ENCODE measurements at places on chromosomes 16 and 17.
A peak's percentile ranks its signal among the peaks of the same experiment; 100 is the strongest.

DNA sequence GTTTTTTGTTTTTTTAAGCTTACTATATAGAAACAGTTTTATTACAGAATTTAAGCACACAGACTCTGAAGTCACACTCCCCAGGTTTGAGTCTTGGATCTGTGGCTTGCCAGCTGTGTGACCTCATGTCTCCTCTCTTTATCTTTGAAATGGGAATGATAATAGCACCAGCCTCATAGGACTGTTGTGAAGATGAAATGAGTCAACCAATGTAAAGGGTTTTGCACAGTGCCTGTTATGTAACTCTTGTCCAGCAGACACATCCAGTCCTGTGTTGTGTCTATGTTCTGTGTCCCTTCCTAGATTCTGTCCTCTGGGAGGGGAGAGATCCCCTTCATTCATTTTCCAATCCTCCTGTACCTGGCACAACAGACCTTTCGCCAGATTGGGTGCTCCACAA is 3.1 kb upstream of the CPD start:
- DNase-seq = no peak

DNA sequence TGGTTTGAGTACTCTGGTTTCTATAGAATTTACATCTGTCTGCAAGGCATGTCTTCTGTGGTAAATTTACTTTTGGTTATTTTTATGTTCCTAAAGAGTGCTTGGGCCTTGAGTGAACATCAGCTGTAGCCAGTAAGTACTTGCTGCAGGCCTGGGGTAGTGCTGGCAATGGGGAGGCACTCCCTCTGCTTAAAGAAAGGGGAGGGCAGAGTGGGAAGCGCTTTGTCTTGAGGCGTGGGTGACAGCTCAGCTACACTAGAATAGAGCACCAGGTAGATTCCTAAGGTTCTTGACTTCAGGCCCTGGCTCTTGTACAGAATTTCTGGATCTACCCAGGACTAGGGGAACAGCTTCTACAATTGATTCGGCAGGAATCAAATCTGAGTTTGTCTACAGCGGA is 50.6 kb downstream of the MPHOSPH6 start:
- no peak for DNase-seq

- DNase-seq = no peak
These were observed 1.1 kb downstream of the CHRNE start for GRCh38 chr17:4901648-4902344.

DNA sequence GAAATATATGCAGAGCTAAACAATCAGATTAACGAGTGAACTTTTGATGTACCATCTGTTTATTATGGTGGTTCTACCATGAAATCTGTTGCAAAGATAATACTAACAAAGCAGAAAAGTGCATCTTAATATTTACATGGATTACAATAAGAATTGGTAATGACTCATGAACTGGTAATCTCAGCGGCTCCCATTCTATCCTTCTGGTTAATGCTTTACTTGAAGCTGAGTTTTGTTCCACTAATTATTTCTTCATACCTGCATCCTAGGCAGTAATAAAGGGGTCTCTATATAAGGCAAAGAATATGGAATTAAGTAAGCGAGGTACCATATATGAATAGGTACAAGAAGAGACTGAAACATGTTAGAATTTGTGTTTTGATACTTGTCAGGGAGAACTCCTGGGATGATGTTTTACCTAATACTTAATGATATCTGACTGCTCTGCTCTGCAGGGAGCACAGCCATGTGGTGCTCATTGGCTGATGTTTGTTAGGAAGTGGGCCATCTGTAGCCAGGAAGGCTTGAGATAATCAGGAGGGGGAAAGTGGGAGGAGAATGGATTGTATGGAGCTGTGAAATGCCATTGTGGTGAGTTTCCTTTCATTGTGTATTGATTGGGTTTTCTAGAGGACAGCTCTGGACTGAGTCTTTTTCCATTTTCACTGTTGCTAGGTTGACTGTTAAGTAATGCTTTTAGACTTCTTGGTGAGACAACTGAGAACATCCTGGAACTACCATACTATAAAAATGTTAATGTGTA is 52.6 kb downstream of the MAP2K6 start:
- DNase-seq = no peak

- no peak for DNase-seq
These were observed 57.9 kb upstream of the FOXF1 start for GRCh38 chr16:86452451-86452850.

DNA sequence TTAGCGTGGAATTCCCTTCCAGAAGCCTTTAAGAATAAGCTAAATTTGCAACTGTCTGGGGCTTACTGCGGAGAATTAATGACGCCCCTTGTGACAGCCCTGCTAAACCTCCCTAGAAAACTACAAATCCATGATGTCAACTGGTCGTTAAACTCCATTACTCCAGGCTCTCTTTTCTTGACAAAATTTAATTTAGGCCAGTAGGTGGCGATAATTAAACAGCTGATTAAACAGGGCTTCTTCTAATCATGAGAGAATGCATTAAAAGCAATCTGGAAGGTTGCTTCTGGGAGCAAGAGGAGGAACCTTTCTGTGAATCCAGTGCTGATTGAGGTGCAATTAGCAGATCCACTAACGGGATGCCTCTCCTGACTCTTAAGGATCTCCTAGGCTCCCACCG is 8.1 kb upstream of the NLRP1 start:
- DNase-seq = no peak

- DNase-seq = no peak
These were observed 26.9 kb upstream of the ZC3H18 start for GRCh38 chr16:88543230-88543813.

- peak; percentile 85 for DNase-seq
These were observed at the start of gene SPHK1 for GRCh38 chr17:76384222-76384986. SPHK1 (plus strand) TSS chr17:76384609; CDS start chr17:76385645, 1,036 bp downstream.

DNA sequence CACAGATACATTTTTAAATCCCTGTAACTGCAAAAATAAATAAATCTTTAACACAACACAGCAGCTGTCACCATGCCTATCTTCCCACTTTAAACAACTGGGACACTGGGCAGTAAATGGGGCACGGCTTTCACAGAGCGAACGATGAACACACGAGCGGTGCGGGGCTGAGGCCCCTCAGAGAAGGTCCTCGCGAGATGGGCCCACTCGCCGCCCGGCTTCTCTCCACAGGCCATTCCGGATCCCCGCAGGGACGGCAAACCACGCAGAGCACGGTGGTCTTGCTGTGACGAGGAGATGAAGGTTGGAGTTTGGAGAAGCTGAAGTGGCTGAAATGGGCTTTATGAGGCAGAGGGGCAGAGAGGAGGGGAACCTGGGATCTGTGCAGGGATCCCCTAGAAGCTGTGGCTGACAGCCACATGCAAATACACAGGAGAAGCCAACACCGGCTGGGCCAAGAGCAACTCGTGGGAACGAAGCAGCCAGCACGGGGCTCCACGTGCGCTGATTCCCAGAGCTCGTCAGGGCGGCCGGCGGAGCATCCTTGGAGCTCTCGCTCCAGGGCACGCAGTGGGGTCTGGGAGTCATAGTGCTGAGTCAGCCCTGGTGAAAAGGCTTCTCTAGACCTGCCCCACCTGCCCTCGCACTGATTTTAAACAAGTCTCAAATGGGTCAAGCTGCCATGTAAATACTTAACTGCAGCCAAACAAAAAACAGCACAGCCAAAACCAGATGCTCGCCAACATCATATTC is 31.7 kb downstream of the CCDC57 start:
- no peak for DNase-seq

DNA sequence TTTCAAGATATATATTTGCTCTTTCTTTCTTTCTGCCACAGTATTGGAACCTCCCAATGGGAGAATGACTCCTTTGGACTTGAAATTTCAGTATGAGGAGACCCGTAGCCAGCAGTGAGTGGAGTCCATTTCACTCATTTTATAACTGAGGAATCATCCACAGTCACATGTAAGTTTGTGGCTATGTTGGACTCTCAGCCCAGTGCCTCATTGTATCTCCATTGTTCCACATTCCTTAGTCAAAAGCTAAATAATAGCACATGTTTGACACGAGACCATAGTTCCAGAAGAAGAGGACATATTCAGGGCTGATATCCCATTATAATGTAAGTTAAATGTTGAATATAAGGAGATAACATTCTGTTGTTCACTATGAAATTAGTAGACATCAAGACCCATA is 12.7 kb upstream of the SPAG9 start:
- no peak for DNase-seq

GRCh38 chr17:76872221-76872873 is 4.1 kb downstream of the MGAT5B start:
- DNase-seq = no peak

- DNase-seq = no peak
These were observed 4.0 kb downstream of the PRKCA start for GRCh38 chr17:66306446-66306845.

GRCh38 chr17:50026837-50027171 is 29.1 kb upstream of the ITGA3 start:
- DNase-seq = peak; percentile 94

GRCh38 chr16:66007717-66008116 is 358.8 kb upstream of the CDH5 start:
- no peak for DNase-seq

- DNase-seq = no peak
These were observed 29.0 kb downstream of the SLC25A10 start for GRCh38 chr17:81741049-81741593.
